IPS DF 19.7 (cell line): ENCODE measurements at places on chromosomes 16 and 17.

DNA sequence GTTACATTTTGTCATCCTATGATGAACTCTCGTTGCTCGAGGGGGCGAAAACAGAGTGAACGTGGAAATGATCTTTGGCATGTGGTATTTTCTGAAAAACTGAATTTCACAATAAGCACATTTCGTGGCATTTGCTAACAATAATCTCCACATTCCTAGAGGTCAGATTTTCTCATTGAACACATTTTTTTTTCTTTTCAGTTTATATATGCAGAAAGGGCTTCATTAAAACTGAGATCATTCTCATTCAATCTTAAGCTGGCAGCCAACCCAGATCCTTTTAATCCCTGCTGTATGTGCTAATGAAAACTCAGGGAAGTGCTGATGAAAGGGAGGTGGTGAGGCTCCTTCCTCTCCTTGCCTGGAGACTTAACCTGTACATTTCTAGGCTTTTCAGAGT lies 52.6 kb downstream of the PRKCA start:
- DNase-seq = no peak

DNA sequence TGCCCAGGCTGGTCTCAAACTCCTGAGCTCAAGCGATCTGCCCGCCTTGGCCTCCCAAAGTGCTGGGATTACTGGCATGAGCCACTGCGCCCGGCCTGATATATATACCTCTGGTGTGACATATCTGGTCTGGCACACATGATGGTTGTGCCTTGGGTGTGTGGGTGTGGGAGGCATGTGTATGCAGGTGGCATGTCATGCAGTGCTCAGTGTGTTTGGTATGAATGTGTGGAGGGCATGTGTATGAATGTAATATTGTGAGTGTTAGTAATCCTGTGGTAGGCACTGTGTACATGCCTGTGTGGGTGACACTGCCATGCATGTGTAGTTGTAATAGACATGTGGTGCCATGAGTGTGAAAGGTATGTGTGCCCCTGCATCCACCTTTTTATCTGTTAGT lies 179.3 kb upstream of the GOT2 start:
- no peak for DNase-seq

DNA sequence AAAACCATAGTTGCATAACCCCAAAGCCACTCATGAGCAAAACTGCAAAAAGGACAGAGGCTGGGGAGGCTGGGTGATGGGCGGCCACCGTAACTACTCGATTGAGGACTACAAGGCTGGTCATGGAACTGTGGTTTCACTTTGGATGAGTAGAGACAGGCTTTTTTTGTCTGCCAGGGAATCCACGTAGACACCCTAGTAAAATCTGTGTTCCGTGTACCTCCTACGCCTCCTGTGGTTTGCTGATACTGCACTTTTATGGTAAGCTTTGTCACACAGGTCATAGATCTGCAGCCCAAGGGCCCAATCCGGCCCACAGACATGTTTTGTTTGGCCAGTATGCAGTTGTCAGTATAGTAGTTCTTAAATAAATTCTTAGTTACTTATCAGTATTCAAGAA lies 2.2 kb upstream of the TLCD3B start:
- no peak for DNase-seq

- no peak for DNase-seq
Observed at GRCh38 chr16:89193576-89194293, 6.6 kb downstream of the SLC22A31 start.

- DNase-seq = no peak
Observed at GRCh38 chr17:64328859-64329531, 61.7 kb downstream of the PECAM1 start.

- no peak for DNase-seq
Observed at GRCh38 chr16:70342016-70342415, 4.7 kb upstream of the DDX19A start.

DNA sequence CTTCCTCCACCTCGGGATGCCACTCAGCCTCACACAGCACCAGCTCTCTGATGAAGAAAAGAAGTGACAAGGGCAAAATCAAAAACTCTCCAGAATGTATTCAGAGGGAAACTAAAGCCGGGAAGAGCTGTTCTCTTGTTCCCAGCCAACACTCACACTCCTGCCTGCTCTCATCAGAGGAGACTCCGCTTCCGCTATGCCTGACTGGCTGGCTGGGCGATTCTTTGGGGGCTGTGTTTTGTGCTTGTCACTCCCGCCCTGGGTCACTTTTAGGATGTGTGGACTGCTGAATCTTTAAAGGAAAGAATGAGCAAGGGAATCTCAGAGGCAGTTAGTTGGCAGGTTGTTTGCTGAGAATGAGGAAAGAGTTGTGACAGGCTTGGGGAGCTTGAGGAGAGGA lies 54.6 kb upstream of the TBX2 start:
- no peak for DNase-seq
